ENCODE measurements at places on chromosomes 12 and 14.
A peak's percentile ranks its signal among the peaks of the same experiment; 100 is the strongest.

DNA sequence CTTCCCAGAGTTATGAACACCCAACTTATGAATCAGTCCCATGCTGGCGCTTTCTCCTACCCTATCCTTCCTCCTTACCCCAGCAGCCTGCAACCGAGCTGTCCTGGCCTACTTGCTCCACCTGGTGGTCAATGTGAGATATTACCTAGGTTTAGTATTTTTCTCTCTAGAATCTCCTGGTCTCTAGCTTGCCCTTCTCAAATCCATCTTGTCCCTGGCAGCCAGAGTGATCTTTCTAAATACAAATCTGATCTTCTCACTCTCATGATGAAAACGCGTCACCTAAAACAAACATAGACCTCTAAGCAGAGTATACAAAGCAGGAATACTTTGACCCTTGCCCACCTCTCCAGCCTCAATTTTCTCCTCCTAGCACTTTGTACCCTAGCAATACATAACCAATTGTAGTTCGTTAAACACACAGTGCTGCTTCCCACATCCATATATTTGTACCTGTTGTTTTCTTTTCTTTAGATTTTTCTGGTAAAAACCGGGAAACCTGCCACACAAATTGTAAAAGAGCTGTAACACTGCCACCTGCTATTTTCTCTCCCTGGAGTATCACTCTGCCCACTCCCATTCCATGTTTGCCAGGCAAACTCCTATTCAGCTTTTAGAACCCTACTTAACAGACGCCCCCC, 20.0 kb upstream of the TCP11L2 start:
- peak; percentile 59 for DNase-seq

- peak; percentile 76 for DNase-seq
These were observed 89.3 kb upstream of the SLC38A4 start for GRCh38 chr12:46915082-46915481.

- no peak for DNase-seq
These were observed 78.6 kb downstream of the CLMN start for GRCh38 chr14:95240859-95241813.

DNA sequence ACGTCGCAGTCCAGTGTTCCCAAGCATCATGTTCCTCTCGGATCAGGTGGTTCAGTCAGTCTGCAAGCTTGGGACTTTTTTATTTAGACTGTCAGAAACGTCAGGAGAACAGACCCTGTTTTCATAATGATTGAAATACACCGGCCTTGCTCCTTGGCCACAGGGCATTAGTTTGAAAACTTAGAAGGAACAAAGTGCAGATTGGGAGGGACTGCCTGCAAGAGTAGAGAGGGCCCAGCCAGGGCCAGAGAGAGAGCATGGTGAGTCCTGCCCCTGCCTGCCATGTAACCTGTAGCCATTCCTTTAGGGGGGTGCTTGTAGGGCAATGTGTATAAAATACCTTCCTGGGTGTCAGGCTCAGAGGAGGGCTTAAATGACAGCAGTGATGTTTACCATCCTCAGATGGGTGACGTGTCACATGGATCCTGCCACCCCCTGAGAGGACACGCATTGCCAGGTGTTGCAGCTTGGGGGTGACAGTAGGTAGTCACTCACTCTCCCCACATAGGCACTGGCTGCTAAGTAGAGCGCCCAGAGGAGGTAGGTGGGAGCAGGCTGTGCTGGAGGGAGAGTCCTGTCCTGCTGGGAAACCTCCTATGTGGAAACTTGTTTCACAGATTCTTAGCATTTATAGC, 45.7 kb downstream of the MMAB start:
- DNase-seq = no peak

- DNase-seq = no peak
These were observed 266.6 kb upstream of the PWP1 start for GRCh38 chr12:107418981-107419380.

GRCh38 chr12:24463375-24463774, 485.5 kb downstream of the BCAT1 start:
- DNase-seq = no peak

DNA sequence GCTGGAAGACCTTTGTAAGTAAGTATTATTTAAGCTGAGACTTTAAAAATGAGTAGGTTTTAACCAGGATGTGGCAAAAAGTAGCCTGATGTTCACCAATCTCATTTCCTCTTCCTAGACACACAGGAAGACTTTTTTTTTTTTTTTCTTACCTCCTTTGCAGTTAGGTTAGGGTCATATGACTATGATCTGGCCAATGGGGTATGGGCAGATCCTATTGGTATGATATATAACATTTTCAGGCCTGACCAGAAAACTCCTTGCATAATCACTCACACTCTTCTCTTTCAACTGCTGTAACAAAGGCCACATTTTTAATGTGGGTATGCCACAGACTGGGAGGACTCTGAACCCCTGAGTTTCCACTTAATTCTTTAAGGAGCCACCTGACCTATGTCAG, 2.7 kb upstream of the RPS6KA5 start:
- DNase-seq = peak; percentile 24

DNA sequence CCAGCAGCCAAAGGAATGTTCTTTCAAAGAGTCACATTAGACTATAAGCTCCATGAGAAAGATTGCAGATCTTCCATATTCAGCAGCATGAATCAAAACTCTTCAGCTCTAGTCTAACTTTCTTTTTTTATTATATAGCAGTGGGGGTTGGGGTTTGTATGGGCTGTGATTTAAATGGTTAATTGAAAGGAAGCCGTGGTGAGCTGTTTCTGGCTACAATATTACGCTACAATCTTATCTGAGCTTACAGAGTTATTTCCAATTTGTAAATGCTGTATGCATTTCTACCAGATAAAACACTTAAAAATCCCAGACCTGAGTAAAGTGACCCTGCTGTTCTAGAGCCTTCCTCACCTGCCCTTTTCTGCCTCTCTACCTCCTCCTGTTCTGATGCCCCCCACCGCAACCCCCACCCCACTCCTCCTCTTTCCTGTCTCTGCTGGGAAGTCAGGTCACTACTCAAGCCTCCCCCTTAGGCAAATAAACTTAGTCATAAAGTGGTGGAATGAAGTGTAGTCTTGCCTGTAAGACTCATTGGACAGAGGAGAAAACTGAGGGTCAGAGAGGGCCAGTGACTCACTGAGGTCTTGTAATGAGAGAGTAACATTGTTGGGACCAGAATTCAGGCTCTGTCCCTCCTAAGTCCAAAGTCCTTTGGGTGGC, 1089.5 kb downstream of the BCL11B start:
- no peak for DNase-seq

- DNase-seq = no peak
These were observed 162.3 kb downstream of the NDUFA12 start for GRCh38 chr12:94841177-94841576.

GRCh38 chr12:53508534-53509170, 1.4 kb upstream of the NPFF start:
- peak; percentile 78 for DNase-seq

DNA sequence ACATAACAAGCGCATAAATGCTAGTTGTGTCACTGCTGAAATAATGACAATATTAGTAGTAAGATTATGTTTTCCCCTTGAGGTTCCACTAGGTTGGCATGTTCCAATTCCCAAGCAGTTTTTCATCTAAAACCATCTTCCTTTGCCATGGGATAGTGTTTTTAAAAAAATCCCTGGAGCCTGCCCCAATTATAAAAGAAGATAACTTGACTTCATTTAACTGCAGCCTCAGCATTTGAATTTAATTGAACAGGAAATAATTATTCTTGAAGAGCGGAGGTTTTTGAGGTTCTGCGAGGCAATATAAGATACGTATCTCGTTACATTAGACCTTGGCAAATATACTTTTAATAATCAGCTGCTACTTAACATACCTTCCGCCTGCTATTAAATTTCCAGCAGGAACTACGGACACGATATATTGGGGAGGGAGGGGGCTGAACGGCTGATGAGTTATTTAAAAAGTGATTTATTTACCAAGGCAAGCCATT, 65.2 kb upstream of the HSPB8 start:
- DNase-seq = no peak

GRCh38 chr14:96224480-96225096, 19.9 kb downstream of the BDKRB2 start:
- DNase-seq = peak; percentile 54

DNA sequence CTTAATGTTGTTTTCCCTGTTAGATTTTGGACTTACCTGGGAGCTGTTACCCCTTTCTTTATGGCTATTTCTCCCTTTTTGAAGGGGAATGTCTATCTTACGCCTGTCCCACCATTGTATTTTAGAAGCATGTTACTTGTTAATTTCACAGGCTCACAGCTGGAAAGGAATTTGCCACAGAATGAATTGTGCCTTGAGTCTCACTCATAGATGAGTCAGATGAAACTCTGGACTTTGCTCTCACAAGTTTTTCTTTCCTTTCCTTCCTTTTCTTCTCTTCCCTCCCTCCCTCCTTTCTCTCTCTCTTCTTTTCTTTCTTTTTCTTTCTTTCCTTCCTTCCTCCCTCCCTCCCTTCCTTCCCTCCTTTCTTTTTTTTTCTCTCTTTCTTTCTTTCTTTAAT, 9.3 kb upstream of the ATF7IP start:
- DNase-seq = no peak

GRCh38 chr12:47520029-47520428, 185.8 kb downstream of the RPAP3 start:
- DNase-seq = no peak

- DNase-seq = peak; percentile 62
These were observed 19.9 kb upstream of the NEDD1 start for GRCh38 chr12:96886998-96887677.

DNA sequence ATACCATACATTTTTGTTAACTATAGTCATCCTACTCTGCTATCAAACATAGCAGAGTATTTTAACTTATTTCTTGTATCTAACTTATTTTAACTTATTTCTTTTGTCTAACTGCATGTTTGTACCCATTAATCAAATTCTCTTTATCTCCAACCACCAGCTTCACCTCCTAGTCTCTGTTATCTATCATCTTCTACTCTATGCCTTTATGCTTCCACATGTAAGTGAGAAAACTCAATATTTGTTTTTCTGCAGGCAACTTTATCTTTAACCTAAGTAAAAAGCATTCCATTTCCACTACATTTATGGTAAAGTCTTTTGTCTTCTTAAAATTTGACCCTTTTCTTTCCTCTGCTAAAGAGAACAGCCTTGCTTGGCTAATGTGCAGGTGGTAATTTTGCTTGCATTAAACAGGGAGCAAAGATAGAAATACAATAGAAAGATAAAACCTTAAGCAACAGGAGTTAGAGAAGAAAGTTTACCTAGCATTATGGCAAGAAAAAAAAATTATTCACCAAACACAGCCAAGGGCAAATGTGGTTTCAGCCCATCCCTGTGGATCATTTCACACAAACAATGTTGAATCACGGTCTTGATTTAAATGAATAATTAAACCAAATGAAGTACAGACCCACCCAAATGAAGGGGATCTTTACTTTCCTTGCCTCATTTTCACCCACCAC, 110.9 kb upstream of the TSPAN8 start:
- no peak for DNase-seq

DNA sequence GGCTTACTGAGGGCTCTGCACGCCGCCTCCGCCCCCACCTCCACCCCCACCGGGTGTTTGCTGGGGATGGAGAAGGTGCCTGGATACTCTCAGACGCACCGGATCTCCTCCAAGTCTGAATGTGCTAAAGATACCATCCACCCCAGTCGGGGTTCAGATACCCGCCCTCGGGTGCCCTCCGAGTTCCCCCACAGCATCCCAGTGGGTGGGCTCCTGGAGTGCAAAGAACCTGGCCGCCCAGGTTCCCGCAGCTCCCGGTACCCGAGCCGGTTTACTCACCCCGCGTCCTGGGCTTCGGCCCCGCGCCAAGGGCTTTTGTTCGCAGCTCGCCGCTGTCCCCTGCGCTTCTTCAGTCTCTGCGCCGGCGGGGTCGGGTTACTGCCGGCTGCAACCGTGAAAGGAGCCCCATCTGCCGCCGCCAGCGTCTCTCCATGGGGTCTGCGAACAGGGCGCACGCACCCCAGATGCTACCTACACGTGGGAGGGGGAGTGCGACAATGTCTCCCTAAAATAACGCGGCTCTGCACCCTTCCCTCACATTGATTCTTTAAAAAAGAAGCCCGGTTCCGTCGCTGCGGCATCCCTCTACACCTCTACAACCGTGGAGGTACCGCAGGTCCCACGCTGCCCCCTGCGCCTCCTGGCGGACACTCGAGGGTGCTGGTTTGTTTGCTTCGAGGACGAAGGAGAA, at the start of gene CCDC177:
CCDC177 (minus strand) TSS at position 609 of the 691 bp plus-strand sequence. CDS start 1,249 bp downstream, outside the sequence.
- peak; percentile 32 for DNase-seq

- DNase-seq = no peak
These were observed 28.4 kb upstream of the AP4S1 start for GRCh38 chr14:30996892-30997659.

- DNase-seq = no peak
These were observed 859.3 kb upstream of the ATXN7L3B start for GRCh38 chr12:73678335-73678734.

DNA sequence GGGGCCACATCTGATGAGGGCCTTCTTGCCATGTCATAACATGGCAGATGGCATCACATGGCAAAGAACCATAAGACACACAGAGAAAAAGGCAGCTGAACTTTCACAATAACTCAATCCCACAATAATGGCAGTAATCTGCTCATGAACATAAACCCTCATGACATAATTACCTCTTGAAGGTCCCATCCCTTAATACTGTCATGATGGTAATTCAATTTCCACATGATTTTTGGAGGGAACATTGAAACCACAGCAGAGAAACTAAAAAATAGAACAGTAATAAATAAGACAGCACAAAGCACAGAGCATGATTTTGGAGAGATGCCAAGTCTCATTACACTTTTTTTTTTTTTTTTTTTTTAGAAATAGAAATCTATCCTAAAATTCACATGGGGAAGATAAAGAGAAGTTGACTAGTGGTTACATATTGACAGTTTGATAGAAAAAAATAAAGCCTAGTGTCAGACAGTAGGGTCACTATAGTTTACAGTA, 61.8 kb upstream of the ATF7IP start:
- no peak for DNase-seq
